EL (cell line): ENCODE measurements at places on chromosomes 3 and 15.

DNA sequence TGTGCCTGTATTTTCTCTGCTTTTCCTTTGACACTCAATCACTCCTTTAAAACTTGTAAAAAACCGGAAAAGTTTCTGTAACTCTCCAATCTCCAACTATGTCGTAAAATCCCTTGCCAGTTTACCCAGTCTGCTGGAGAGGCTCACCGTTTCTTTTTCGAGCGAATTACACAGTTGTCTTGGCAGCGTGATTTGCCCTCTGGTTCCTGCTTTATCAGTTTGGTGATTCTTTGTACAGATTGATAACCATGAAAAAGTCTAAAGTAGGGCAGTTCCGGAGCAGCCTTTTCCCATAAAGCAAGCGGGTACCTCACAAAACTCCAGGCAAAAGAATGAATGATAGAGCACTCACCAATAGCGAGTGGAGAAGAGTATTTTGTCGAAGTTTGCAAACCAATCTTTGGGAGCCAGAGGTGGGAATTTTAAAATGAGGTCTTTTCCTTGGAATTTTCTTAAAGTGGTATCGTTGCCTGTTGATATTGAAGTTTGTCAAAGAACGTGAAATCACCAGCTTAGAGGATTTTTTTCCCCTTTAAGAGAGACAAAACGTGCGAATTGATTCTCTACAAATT, at the start of gene TTC23:
TSS of gene TTC23 (minus strand) at position 312 of the 572 bp plus-strand sequence. CDS start 20,869 bp downstream, outside the sequence.
- peak; percentile 90 for DNase-seq

- no peak for DNase-seq
These were observed 74.8 kb downstream of the DHX30 start for GRCh38 chr3:47877719-47878118.

DNA sequence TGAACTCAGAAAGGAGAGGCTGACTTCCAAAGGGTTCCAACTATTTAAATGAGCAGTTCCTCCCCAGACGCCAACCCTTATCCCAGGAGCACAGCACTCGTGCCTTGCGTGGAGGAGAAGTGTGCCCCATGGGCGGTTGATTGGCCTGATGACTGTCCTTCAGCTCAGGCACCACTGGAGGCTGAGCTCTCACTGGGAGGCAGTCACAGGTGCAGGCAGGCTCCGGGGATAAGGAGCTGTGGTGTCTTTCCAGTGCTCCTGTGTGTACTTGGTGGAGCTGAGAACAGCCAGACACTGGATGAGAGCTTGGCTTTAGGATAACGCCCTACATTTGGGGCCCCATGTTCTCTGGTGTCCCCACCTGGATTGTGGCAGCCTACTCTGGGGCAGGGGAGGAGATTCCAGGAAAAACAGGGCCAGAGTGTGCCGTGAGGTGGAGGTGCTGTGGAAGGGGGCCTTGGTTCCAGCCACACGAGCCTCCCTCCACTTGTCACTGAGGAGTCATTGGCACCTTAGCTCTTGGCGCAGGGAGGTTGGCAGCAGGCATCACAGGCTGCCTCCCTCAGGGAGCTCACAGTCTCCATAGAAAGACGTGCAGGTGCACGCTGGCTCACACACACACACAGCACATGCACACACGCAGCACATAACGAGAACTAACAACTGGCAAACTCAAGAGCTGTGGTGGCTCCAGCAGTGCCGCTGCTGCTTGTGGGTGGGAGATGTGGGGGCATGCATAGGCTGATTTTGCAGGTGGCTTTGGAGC, 22.7 kb upstream of the EPHB3 start:
- DNase-seq, result no peak

- DNase-seq, result peak; percentile 55
These were observed 61.1 kb downstream of the MLH1 start for GRCh38 chr3:37054370-37054769.

DNA sequence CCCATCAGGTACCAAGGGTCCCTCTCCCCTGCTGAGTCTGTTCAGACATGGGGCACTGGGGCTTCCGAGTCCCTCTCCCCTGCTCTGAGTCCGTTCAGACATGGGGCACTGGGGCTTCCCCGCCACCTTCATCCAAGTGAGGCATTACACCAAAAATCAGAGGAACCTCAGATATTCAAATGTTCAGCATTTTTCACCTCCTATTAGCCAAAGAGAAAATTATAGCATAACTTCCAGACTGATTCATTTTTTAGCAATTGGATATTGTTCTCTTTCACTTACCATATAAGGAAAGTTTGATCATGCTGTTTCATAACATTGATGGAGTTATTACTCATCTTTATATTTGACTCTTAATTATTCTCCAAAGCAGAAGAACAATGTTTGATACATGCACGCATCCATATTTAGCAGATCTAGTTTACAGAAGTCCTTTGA, 213.9 kb downstream of the MTHFS start:
- peak; percentile 78 for DNase-seq

DNA sequence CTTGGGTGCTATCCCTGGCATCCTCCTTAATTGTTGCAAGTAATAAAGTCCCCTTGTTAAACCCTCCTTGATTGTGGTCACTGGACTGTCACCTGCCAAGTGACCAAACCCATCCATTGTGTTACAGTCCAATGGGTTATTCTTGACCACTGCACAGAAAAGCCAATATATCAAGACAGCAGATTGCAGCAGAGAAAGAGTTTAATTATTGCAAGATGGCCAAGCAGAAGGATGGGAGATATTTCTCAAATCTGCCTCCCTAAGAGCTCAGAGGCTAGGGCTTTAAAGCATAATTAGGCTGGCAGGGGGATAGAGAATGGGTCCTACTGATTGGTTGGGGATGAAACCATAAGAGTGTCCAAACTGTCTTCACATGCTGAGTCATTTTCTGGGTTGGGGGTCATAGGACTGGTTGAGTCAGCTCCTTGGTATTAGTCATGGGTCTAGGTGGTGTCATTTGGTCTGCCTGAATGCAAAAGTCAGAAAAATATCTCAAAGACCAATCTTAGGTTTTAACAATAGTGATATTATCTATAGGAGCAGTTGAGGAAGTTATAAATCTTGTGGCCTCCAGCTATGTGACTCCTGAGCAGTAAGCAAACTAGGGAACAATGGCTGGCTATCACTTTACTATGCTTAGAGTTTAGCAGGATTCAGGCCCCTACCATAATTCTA, 19.1 kb upstream of the XYLB start:
- DNase-seq, result peak; percentile 78

DNA sequence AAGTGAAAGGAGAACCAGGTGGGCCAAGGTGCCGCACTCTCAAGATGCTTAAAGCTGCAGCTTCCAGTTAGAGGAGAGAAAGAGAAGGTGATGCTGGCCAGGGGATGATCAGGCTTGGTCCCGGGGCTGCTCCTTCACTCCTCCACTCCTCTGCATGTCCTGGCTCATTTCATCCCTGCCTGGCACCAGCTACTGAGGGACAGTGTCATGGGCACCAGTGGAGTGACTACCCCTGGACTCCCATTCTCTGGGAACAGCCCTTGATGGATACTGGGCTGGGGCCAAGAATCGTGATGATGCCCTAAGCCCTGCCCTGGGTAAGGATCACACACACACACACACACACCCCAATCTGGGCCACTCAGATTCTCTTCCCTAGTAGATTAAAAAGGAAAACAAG, 243.7 kb downstream of the UACA start:
- DNase-seq, result no peak

DNA sequence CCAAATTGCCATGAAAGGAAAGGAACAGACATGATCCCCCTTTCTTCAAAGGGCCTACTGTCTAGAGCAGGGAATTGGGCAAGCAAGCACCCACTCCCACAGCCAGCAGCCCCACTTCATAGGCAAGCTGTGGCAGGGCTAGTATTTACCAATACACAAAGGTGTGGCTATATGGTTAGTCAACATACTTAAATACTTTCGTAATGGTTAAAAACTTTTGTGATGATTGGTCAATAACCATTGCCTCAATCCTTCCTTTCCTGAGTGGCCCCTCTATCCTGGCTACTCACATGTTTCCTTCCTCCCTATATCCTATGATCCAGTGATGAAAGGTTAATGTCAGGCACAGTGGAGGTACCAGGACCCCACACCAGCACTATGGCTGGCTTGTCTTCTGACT, 30.1 kb upstream of the ARL8B start:
- no peak for DNase-seq

DNA sequence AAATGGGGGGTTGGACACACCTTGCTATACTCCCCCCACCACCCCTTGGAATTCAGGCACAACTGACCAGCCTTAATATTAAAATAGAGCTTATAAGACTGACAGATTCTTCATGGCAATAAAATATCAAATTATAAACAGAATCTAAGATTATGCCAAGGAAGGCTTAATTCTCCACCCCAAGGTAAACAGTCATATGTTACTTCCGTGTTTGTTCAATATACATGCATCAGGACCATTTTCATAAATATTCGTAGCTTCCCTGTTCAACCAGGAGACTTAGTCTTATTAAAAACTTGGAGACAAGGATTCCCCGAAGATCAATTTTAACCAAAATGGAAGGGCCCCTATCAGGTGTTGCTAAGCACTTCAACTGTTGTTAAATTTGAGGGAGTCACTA, 13.3 kb upstream of the EHHADH start:
- DNase-seq, result no peak

DNA sequence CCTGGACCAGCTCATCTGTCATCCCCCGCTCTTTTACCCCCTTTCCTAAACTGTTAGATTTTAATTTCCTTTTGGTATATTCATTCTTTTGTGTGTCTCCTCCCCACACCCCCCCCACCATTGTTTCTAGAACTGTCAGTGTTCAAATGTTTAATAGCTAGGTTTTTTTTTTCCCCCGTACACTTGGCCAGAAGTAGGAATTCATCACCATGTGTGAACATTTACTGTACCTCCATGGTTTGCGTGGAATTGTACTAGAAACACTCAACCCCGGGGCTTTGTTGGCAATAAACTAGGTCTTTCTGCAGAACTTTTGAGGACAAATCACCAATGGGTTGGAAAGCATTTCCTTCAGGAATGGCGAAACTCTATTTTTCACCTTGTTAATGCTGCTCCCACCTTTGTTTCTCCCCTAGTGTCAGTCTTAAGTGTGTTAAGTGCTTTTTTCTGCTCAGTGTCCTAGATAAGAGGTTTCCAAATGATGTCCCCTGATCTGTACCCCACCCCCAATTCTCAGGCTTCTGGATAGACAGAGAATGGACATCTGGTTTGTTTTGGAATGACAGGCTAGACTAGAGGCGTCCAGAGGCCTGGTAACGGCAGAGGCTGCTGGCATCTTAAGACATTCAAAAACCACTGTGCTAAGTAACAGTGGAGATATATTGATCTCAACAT, 76.8 kb downstream of the SMAD3 start:
- DNase-seq, result no peak

DNA sequence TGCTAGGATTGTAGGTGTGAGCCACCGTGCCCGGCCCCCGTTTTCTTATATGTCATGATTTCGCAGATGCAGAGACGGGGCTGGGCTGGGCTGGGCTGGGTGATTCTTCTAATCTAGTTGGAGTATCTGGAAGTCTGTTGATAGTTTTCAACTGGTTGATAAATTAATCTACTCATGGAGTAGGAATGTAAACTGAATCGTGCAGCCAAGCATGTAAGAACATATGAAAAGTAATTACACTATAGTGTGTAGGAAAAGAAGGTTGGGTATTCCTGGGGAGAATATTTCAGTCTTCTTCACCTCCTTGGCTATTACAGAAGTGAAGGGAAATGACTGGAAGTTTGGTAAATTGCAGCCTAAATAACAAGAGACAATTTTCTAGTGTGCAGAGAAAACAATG, 82.6 kb upstream of the MAGI1 start:
- peak; percentile 56 for DNase-seq

- no peak for DNase-seq
These were observed 34.5 kb upstream of the RPN1 start for GRCh38 chr3:128684986-128685726.

GRCh38 chr15:88982304-88982945, 69.2 kb upstream of the MFGE8 start:
- peak; percentile 77 for DNase-seq

GRCh38 chr3:132255041-132255745, 62.0 kb upstream of the ACP3 start:
- DNase-seq, result peak; percentile 37

- no peak for DNase-seq
These were observed 68.2 kb upstream of the THRB start for GRCh38 chr3:24562895-24563294.

DNA sequence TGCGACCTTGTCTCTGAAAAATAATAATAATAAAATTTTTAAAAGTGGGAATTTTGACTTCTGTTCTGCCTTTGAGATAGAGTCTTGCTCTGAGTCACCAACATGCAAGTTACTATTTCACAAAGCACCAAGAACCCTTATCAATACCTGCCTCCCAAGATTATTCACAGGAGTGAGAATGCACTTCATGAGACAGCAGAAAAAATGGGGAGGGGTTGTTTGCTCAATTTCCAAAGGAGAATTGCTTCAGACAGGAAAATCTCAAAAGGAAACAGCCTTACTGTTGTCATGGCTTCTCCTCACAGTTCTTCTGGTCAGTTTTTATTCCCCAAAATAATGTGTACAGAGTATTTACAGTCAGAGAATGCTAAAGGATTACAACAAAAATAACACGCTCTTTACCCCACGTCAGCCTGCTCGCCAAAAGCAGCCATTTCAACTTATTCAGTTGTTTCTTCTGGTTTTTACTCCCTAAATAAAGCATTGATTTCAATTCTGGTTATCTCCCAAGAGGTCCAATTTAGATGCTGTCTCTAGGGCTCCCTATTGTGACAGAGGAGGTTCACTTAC, 89.0 kb downstream of the PPCDC start:
- no peak for DNase-seq

GRCh38 chr3:108528459-108529252, 18.3 kb upstream of the MYH15 start:
- DNase-seq, result no peak

GRCh38 chr15:67822537-67823313, 2.6 kb upstream of the SKOR1 start:
- DNase-seq, result no peak

GRCh38 chr3:114112696-114113095, 56.2 kb downstream of the QTRT2 start:
- DNase-seq, result peak; percentile 47

GRCh38 chr15:69469467-69470201, 17.0 kb downstream of the RPLP1 start:
- DNase-seq, result peak; percentile 25

- DNase-seq, result no peak
These were observed 910 bp upstream of the ABHD6 start for GRCh38 chr3:58236527-58237237.

DNA sequence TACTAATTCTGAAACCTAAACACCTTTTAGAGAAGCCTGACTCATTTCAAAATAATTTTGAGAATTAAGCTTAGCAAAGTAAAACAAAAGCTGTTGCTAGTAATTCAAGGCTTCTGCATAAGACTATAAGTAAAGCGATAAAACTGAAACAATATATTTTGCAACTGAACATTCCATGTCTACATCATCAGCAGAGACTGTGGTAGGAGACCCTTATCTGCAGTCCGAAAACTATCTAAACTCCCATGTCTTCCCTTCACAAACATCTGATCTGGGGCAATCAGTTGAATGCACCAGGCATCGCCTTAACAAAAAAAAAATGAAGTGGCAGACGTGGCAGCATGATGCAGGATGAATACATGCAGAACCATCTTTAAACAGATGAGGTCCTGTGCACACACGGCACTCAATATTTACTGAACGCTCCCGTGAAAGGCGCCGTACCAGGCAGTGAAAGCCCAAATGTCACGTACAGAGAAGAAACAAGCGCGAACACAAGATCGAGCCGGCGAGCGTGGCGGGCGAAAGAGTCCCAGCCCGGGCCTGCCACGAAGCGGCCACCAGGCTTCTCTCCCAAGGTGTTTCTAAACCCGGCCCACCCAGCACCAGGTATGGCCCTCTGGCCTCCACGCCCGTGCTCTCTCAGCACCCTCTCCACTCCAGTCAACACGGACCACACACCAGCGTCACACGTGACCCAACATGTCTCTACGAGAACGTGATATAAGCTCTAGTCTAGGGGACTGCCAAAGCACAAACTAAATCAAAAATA, 63.0 kb downstream of the CHSY1 start:
- peak; percentile 87 for DNase-seq
